ENCODE measurements at places on chromosomes 2 and 18.
A peak's percentile ranks its signal among the peaks of the same experiment; 100 is the strongest.

GRCh38 chr2:112314856-112315255 is 39.5 kb downstream of the ZC3H6 start:
- no peak for DNase-seq

DNA sequence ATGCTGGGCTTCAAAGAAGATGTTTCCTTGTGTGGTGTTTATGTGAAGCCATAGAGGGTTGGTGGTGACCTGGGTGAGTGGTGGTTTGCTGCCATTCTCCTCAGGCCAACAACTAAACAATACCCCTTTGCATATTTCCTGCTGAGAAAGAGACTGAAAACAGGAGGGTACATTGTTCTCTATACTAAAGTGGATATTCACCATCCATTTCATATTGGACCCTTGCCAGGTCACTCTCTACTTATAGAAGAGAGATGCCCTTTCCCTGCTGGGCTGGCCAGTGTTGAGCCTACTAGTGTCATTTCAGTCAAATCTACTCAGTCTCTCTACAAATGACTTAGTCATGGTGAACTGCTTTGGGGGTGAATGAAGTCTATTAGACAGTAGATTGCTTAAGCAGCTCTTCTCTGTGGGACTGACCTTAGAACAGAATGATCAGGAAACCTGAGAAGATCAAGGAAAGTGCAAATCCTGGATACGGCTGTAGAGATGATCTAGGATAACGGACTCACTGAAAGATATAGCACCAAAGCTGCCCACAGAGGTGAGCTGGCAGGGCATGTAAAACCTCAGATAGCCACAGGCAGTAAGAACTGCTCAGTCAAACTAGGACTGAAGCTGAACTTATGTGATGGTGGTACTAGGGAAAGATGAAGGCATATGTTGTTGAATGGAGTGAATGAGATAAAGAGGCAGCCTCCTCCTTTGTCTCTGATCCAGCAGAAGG is 154.9 kb downstream of the MYO3B start:
- DNase-seq: no peak

- no peak for DNase-seq
Observed at GRCh38 chr2:95274291-95275150, at the start of gene PROM2. Gene PROM2 (plus strand): TSS chr2:95274449. CDS start chr2:95274586, 137 bp downstream.

DNA sequence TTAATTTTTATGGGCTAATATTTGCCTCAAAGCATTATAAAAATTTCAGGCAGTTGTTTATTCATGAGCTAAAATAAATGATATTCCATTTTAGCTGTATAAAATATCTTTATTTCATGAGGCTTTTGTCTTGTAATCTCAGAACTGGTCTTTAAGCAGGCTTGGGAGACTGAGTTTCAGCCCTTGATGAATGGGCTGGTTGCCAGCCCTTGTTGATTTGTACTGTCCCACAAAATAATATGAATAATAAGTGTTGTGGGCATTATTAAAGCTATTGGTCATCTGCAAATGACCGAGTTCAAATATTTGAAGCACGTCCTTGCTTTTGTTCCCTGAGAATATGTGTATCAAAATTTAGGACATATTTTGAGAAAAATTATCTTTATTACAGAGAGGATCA is 18.2 kb downstream of the INPP1 start:
- no peak for DNase-seq

GRCh38 chr2:43028188-43028587 is 198.2 kb downstream of the ZFP36L2 start:
- DNase-seq: no peak

DNA sequence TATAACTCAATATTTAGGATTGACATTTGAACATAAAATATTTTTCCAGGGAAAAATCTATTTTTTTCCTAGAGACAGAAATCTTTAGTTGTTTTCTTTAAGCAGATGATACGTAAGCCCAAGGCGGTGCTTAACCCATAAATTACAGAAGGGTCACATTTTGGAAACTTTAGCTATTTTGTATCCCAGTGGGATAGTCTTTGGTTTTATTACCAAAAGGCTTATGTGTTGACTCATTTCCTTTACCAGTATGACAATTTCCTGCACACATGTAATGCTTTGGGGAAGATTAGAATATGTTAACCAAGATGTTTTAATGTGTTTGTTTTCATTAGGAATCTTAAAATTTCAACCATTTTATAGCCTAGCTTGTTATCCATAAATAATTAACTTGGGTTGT is 24.8 kb downstream of the DYNC1I2 start:
- DNase-seq: no peak

GRCh38 chr2:88554189-88554588 is 73.1 kb downstream of the EIF2AK3 start:
- no peak for DNase-seq

- DNase-seq: no peak
Observed at GRCh38 chr2:193482557-193482956, 1287.8 kb upstream of the TMEFF2 start.

DNA sequence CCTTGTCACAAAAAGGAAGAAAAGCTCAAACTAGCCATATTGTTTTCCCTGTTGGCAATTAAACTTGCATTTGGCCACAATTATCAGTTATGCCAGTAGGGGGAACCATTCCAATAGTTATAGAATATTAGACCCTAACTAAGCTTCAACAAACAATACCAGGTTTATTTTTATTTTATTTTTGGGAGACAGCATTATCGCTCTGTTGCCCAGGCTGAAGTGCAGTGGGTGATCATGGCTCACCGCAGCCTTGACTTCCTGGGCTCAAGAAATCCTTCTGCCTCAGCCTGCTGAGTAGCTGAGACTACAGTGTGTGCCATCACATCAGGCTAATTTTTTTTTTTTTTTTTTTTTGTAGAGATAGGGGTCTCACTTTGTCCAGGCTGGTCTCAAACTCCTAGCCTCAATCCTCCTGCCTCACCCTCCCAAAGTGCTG is 102.1 kb downstream of the ATAD2B start:
- DNase-seq: no peak

DNA sequence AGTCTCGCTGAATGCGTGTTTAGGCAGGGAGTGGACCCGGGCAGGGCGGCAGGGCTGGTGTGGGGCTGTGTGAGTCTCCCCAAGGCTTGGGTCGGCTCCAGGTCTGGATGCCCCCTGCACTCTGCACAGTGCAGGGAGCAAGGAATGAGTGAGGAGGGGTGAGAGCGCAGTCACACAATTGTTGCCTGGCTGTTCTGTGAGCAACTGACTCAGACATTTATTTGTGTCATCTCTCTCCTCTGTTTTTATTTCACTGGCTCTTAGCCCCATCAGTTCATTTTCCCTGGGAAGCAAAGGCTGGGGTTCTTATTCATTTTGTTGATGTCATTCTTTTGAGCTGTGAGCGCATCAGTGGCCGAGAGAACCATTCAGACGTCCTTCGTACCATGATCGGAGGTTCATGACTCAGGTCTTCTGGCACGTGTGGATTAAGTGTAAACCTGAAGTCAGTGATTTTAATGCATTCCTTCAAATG is 61.1 kb downstream of the GATA6 start:
- no peak for DNase-seq

GRCh38 chr18:57806201-57806977 is 3.3 kb upstream of the ATP8B1 start:
- no peak for DNase-seq

- DNase-seq: no peak
Observed at GRCh38 chr2:150383587-150383986, 103.9 kb downstream of the RND3 start.

GRCh38 chr18:43932140-43932539 is 654.9 kb upstream of the SYT4 start:
- no peak for DNase-seq

DNA sequence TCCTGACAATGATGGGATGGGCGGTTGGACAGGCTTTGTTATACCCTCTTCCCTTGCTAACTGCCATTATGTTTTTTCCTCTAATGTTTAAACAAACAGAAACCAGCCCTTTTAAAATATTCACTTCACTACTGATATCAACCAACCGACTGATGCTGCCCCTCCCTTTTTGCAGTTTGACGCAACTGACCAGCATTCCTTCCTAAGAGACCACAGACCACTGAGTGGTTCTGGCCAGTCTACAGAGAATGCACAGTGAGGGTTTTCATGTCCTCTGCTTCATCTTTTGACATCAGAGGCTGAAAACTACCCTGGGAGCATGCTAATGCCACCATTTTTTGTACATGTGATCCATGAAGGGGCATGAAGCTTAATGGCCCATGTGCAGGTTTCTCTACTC is 85.3 kb downstream of the CYP26B1 start:
- DNase-seq: no peak

DNA sequence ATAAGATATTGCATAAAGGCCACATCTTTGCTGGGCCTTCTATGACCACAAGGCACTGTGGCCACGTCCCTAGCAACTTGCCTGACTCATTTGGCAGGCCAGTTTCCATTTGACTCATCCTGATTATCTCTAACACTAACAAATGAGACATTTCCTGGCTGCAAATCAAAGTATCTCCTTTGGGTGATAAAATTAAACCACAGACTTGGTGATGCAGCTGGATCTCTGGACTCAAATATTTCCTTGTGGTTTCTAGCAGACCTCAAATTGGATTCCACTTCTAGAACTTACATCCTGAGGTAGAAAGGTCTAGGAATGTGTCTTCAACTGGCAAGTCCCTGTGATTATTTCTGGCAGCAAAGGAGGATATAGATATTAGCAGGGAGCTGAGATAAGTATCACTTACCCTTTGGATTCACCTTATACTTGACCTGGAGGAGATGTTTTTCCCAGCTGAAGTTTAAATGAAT is 167.9 kb upstream of the NXPH2 start:
- DNase-seq: no peak

GRCh38 chr2:96771796-96772618 is 11.3 kb downstream of the CNNM4 start:
- DNase-seq: no peak

DNA sequence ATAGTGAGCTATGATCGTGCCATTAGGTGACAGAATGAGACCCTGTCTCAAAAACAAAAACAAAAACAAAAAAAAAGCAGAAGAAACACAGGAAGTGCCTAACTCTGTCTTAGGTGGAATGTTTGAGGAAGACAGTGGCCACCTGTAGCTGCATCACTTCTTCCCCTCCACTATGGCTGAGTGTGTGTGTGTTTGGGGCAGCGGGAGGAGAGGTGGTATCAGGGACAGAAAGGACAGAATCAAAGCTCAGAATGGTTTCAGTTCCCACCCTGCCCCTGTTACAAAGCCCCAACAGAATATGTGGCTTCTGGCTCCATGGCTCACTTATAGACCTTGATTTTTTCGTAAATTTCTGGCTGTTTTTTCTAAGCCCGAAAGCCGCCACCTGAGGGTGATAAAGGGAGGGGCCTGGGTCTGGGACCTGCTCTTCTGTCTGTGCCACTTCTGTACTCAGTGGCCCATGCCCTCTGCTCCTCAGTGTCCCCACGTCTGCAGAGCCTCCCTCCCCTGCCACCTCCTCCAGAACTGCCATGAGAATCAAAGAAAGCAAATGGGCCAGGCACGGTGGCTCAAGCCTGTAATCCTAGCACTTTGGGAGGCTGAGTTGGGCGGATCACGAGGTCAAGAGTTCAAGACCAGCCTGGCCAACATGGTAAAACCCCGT is 27.4 kb downstream of the SERTAD2 start:
- DNase-seq: peak; percentile 15

DNA sequence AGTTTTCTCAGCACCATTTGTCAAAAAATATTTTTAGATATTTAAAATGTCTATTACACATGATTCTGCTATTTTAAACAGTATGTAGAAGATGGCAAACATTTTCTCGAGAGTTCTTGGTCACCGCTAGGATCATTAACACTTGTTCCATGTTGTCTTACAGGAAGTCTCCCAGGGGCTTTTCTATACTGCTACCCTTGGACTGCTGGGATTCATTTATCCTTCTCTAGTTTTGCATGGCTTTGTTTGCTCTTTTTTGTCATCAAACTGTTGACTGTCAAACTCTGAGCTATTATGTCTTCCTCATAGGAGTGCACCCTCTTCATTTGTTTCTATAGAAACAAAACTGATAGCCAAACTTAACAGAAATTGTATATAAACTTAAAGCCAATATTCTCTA is 184.9 kb downstream of the CDCA7 start:
- DNase-seq: no peak

- DNase-seq: no peak
Observed at GRCh38 chr2:144421606-144422510, 98.1 kb downstream of the ZEB2 start.

- no peak for DNase-seq
Observed at GRCh38 chr2:117273009-117273671, 541.4 kb upstream of the DDX18 start.

DNA sequence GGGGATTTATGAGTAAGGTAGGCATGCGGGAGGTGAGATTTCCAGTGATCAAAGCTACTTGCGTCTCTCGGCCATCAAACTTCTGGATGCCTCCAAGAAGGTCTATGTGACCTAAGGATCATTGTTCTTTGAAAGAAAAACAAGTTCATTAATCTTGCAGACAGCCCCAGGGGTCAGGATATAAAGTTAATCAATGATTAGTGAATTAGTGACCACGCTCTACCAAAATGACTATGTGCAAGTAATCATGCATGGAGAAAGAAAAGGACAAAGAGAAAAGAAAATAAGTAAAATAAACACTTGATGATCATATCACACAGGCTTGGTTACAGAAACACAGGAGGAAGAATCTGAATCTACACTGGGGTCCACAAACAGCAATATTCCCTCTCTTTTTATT is 42.5 kb upstream of the BCL11A start:
- DNase-seq: no peak

GRCh38 chr18:49537232-49537896 is 24.5 kb upstream of the LIPG start:
- no peak for DNase-seq

DNA sequence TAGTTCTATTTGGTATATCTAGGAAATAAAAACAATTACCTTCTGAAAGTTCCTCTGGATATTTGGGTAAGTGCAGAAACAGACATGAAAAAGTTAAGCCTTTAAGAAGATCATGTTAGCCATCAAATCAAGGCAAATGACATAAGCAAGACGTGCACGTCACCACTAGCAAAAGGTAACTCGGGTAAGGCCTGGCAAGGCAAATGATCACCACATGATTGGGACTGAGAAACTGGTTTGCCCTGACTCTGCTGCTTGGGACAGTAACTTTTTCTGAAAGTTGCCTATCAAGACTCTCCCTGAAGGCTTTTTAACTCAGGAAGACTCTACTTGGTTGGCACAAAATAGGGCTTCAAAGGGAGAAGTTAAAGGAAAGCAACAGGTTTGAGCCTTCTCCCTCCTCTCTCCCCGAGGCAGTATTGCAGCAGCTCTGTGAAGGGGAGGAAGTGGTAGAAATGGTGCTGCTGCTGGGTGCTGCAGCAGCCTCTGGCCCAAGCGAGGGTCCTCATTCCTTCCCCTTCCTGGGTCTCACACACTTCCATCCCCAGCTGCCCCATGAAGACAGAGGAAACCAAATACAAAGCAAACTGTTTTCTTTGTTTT is 17.1 kb upstream of the TMEM237 start:
- no peak for DNase-seq

- no peak for DNase-seq
Observed at GRCh38 chr2:206011795-206012194, 74.2 kb downstream of the INO80D start.

GRCh38 chr2:127228102-127228501 is 8.0 kb upstream of the CYP27C1 start:
- DNase-seq: no peak

GRCh38 chr2:227222292-227222691 is 57.9 kb downstream of the COL4A3 start:
- DNase-seq: no peak
